Globus pallidus (tissue), 1 donor: ENCODE measurements at places on chromosomes 12 and 14.

DNA sequence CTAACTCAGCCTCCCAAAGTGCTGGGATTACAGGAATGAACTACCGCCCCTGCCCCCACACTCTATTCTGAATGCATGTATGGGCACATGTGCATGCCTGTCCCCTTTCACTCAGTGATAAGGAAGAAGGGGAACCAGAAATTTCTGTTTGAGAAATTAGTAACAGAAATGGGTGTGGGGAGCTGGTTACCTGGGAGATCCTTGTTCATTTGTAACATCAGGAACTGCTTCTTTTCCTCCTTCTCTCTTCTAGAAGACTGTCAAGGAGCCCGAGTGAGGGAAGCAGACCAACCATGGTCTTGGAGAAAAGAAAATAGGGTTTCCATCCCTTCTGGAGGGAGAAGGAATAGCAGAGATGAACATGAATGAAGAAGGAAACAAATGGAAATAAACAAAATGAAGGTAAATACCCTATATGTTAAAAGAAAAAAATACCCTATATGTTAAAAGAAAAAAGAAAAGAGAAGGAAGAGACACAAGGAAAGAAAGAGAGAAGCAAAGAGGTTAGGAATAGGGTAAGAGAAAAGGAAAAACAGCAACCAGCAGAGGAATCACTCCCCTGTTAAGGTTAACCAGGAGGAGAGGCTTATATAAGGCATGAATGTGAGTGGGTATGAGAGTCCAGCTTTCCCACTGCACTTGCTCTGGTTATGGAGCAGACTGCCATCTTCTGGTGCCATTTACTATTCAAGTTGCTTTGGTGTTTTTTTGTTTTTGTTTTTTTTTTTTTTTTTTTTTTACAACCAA is 3.3 kb downstream of the PPP1R3E start:
- peak; percentile 76 for DNase-seq

GRCh38 chr12:1643043-1643442 is 14.0 kb downstream of the WNT5B start:
- no peak for DNase-seq

GRCh38 chr14:71403656-71404055 is 496.4 kb downstream of the PCNX1 start:
- DNase-seq: no peak

GRCh38 chr14:38904959-38905358 is 198.1 kb downstream of the SEC23A start:
- DNase-seq: no peak

- DNase-seq: no peak
Observed at GRCh38 chr14:53748691-53749090, 207.9 kb downstream of the BMP4 start.

GRCh38 chr14:102652194-102652593 is 59.7 kb downstream of the RCOR1 start:
- no peak for DNase-seq

- no peak for DNase-seq
Observed at GRCh38 chr14:103656756-103657133, 27.7 kb downstream of the KLC1 start.

GRCh38 chr12:115871714-115872113 is 405.8 kb downstream of the MED13L start:
- DNase-seq: no peak

GRCh38 chr12:131897875-131898274 is 3.5 kb downstream of the ULK1 start:
- no peak for DNase-seq

GRCh38 chr12:12036901-12037300 is 33.8 kb upstream of the BCL2L14 start:
- DNase-seq: no peak

DNA sequence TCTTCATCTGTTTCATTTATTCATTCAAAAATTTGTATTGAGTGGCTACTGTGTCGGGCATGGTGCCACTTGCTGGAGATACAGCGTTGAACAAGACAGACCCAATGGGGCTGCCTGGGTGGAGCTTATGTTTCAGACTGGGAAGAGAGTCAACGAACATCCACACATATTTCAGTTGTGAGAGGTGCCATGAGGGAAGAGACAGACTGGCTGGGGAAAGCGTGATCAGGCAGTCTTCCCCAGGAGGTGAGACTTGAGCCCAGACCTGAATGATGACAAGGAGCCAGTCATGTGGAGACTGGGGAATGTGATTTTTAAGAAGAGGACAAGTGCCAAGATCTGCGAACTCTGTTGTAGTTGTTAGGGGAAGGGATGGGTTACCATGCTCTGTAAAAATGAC is 12.2 kb downstream of the BICD1 start:
- DNase-seq: no peak

- DNase-seq: no peak
Observed at GRCh38 chr12:54824402-54824801, 29.9 kb upstream of the MUCL1 start.

GRCh38 chr12:109900752-109901580 is 892 bp downstream of the TCHP start:
- DNase-seq: no peak

- DNase-seq: no peak
Observed at GRCh38 chr12:103657331-103657730, 70.3 kb downstream of the STAB2 start.

- DNase-seq: no peak
Observed at GRCh38 chr14:95226801-95227200, 69.5 kb upstream of the DICER1 start.

- no peak for DNase-seq
Observed at GRCh38 chr14:33444136-33444535, 505.5 kb downstream of the NPAS3 start.

DNA sequence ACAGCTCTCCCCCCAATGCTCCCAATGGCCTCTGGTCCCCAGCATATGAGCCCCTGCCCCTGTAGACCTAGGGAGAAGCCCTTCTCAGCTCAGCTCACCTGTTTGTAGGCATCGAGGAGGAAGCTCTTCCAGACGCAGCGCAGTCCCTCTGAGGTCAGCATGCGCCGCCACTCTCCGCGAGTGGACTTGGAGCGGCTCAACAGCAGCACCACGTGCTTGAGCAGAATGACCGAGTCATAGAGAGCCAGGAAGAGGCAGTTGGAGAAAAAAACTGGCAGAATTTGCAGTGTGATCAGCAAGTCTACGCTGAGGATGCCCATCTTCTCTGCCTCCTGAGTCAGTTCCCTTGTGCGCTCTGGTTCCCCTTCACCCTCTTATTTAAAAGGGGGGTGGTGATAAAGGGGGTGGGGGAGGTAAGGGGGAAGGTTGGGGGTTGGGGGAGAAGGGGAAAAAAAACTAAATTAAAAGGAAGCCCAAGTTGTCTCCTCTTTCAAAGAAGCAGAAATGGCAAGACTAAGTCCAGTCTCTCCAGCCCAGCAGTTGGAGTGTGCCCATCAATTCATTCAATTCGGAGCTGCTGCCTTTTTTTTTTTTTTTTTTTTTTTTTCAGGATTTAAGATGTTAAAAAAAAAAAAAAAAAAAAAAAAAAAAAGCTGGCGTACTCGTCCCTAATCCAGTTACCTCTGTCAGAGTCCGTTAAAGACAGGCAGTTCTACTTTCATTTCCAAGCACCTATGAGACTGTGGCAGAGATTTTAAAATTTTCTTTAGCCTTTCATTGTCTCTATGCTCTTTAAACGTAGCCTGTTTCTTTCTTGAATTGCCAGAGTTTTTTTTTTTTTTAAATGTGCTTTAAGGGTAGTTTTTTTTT is at the start of gene DIO2:
TSS of gene DIO2 (minus strand) at position 352 of the 870 bp plus-strand sequence. CDS start at position 320, 32 bp downstream.
- peak; percentile 73 for DNase-seq

DNA sequence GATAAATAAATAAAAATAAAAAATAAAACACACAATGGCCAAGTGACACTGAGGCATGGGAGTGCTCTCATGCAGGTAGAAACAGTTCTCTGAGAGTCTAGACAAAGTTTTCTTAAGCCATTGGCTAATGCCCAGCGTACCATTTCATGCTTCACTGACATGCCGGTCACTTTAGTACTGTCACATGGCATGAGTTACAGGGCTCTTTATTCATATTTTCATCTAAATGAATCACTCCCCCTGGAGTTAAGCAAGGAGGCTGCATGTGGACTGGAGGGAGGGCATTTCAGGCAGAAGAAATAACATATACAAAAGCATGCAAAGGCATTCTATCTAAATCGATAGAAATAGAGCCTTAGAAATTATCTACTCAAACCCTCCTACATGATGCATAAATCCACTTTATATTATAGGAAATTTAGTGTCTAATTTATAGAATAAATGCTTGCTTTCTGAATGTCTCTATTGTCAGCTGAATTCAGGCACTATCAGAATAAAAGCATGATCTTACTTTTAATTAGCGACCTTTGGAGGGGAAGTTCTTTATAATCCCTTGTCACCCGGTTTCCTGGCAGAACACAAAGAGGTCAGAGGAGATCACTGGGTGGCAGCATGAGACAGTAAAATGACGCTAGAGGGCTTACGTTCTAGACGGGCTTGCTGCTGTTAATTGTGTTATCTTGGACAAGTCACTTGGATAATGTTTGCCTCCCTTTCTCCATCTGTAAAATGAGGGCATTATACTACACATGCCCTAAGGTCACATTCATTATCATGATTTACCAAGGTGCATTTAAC is 17.5 kb downstream of the DYRK4 start:
- DNase-seq: no peak

DNA sequence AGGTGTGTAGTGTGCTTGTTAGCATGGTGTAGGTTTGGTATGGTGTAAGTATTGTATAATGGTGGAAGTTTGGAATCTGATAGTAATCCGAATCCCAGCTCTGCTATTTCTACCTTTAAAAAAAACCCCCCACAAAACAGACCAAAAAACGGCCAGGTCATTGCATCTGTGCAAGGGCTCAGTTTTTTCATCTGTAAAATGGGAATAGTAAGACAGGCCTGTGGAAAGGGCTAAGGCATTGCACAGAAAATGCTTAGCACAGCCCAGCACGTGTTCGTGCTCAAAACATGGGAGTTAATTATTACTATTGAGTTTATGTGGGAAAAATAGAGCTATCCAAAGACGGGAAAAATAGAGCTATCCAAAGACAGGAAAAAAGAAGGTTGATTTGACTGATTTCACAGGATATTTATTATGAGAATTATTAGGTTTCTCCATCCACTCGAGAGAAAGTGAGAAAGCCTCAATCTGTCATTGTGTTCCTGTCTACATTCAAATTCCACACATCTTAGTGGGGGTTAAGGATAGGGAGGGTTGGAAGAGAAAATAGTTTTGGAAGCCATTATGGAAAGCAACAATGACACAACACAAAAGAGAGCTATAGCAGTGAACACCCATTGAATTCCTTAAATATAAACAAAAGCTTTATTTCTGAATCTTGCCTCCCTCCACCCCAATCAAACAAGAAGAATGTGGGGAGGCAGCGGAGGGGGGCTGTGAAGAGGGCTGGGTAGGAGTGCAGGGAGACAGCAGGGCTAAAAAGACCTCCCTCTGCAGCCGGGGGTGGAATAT is 126.8 kb upstream of the MAX start:
- no peak for DNase-seq

GRCh38 chr12:57250541-57250940 is 446 bp downstream of the STAC3 start:
- no peak for DNase-seq

GRCh38 chr12:3705354-3705675 is 47.6 kb downstream of the CRACR2A start:
- no peak for DNase-seq

DNA sequence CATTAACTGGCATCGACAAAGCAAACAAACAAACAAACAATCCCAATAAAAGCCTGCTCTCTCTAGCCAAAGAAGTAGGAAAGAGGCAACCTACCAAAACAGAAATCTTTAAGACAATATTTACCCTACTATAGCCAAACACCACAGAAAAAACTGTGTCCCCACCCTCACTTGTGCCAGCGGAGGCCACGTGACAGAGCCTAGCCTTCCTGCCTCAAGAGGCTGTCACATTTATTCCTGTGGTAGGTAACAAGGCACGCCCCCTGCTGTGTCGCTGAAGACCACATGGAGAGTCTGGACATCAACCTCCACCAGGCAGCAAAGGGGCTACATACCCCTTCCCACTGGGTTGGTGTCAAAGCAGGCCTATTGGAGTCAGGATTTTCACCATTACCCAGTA is 148.1 kb downstream of the LMNTD1 start:
- no peak for DNase-seq

DNA sequence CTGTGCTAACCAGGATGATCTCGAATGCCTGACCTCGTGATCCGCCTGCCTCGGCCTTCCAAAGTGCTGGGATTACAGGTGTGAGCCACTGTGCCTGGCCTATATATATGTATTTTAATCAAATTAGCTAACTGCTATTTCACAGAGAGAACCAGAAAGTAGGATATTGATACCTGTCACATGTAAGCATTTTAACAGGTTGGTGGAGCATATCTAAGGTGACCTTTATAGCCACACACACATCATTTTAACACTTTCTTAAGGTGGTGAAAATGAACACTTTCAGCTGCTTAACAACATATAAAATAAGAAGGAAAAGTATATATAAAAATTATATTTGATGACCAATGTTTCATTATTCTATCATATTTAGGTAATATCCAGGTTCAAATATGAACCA is 57.0 kb upstream of the ATF7IP start:
- no peak for DNase-seq

DNA sequence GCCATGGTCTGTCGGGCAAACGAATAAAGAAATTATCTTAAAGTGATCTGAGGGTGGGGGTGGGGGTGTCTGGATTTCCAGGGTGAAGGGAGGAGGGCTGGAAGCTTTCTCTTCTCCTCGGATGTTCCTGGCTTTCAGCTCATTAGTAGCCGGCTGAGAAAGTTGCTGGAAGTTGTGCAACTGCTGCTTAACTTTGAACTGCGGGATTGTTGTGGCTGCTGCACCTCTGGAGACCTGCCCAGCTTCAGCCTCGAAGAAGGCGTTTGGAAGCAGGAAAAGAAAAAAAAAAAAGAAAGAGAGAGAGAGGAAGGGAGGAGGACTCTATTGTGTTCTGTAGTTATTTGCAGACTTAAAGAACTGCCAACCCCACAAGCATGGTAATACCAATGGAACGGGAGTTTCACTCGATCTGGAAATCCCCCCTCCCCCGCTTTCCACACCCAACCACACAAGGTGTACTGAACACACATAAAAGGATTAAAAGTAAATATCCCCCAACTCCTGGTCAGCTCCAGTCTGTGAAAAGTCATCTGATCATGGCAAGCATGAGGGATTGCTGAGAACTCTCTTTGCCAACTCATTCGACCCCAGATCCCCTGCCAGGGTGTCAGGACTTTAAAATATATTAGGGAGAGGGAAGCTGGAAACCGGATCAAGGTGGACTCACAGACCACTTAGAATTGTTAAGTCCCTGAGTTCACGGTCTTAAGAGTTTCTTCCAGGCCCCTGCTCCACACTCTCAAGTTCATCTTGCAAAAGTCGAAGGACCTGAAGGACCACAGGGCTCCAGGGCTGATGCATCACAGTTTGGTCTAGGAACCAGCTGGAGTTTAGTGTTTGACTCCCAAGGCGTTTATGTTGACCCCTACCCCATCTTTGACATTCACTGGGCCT is at the start of gene RASSF9:
TSS of gene RASSF9 (minus strand) at position 213 of the 894 bp plus-strand sequence. CDS start at position 5, 208 bp downstream.
- peak; percentile 14 for DNase-seq
